GM12864 (cell line): ENCODE measurements at places on chromosomes 7 and 10.

DNA sequence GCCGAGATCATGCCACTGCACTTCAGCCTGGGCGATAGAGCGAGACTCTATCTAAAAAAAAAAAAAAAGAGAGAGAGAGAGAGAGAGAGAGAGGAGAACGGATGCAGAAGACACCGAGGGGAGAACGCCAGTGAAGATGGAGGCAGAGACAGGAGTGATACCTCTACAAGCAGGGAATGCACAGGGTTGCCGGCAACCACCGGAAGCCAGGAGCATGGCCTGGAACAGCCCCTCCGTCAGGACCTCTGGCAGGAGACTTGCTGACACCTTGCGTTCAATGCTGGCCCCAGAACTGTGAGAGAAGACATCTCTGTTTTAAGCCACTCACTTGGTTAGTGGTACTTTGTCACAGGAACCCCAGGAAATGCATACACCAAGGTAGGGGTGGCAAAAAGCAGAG lies 38.1 kb upstream of the DUSP5 start:
- DNase-seq, result no peak

GRCh38 chr10:89940076-89940475 lies 238.7 kb downstream of the KIF20B start:
- no peak for DNase-seq

- DNase-seq, result no peak
Observed at GRCh38 chr7:35246819-35247218, 7.1 kb downstream of the TBX20 start.

DNA sequence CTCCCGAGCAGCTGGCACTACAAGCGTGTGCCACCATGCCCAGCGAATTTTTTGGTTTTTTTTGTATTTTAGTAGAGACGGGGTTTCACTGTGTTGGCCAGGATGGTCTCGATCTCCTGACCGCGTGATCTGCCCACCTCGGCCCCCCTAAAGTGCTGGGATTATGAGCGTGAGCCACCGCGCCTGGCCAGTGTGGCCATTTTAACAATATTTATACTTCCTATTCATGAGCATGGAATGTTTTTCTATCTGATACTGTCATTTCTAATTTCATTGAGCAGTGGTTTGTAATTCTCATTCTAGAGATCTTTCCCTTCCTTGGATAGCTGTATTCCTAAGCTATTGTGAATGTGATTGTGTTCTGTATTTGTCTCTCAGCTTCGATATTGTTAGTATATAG lies 96.2 kb downstream of the GLCCI1 start:
- DNase-seq, result no peak

- DNase-seq, result no peak
Observed at GRCh38 chr7:95430864-95431263, 4.0 kb downstream of the PON2 start.

- no peak for DNase-seq
Observed at GRCh38 chr10:15742102-15742501, 22.4 kb upstream of the ITGA8 start.

- DNase-seq, result peak; percentile 4
Observed at GRCh38 chr7:142626420-142627035, 122.7 kb upstream of the PRSS1 start.
